Cortex of kidney (tissue), 1 donor: ENCODE measurements at places on chromosomes 4 and X.

GRCh38 chr4:172073590-172073989 is 260.4 kb downstream of the GALNTL6 start:
- DNase-seq, result no peak

DNA sequence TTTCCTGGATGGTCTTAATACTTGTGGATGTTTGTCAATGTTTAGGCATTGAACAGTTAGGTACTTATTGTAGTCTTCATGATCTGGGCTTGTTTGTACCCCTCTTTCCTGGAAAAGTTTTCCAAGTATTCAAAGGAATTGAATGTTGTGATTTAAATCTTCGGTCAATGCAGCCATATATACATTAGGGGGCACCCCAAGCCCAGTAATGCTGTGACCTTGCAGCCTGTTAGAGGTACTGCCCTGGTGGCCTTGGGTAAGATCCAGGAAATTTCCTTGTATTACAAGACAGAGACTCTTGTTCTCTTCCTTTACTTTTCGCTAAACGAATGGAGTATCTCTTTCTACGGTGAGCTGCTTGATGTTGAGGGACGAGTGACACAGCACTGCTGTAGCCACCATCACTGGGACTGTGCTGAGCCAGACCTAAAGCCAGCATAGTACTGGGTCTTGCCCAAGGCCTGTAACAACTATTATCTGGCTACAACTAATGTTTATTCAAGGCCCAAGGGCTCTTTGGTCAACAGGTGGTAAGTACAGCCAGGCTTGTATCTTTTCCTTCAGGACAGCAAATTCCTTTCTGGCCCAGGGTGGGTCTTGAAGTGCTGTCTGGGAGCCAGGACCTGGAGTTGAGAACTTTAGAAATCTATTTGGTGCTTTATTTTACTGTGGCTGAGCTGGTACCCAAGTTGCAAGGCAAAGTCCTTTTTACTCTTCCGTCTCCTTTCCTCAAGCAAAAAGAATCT is 118.3 kb upstream of the ATOH1 start:
- no peak for DNase-seq

GRCh38 chrX:124388562-124388961 is 42.2 kb downstream of the SH2D1A start:
- no peak for DNase-seq

GRCh38 chrX:131895807-131896206 is 127.3 kb upstream of the STK26 start:
- no peak for DNase-seq

DNA sequence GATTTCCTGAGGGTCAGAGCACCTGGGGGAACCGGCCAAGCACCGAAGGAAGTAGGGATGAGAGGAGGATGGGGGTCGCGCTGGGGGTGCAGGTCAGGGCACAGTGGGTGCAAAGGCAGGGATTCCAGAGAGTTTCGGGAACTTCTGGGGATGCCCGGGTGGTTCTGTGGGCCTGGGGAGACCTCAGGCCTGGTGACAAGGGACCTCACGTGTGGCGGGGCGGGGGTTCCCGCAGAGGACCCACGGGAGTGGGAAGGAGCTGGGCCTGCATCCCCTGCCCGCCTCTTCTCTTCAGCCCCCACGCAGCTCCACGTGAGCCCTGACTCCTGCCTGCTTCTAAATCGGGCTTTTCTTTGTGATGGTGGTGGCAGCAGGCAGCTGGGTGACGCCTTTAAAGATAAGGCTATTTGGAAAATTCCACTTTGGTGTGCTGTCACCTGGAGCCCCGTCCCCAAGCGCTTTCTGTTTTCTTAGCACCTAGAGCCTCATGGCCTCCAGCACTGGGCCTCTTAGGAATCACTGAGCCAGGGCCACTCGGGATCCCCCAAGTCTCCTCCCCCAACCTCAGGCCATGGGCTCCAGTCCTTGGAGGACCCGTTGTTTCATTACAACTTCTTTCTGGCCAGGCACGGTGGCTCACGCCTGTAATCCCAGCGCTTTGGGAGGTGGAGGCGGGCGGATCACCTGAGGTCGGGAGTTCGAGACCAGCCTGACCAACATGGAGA is 7.1 kb upstream of the TBC1D14 start:
- DNase-seq, result no peak

- DNase-seq, result no peak
Measured at GRCh38 chr4:139779691-139780090, 114.1 kb downstream of the MGST2 start.
